ENCODE measurements at places on chromosomes 4 and X.

GRCh38 chr4:114615435-114615834 lies 16.8 kb downstream of the UGT8 start:
- no peak for DNase-seq

DNA sequence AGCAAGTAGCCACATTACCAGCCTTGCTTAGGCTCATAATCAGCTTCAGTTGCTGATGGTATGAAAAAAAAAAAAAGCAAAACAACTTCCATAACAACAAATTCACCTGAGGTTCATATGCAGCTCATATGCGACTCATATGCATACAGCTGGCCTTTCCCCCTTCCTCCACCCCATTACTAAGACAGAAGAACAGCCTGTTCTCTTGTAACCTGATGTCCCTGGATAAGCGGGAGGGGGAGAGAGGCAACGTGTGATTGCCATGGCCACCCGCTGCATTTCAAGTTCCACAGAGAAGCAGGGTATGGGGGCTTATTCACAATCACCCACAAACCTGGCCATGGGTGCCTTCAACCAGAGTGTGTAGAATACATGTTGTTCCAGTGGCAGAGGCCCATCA lies 95.1 kb upstream of the DGKK start:
- no peak for DNase-seq

DNA sequence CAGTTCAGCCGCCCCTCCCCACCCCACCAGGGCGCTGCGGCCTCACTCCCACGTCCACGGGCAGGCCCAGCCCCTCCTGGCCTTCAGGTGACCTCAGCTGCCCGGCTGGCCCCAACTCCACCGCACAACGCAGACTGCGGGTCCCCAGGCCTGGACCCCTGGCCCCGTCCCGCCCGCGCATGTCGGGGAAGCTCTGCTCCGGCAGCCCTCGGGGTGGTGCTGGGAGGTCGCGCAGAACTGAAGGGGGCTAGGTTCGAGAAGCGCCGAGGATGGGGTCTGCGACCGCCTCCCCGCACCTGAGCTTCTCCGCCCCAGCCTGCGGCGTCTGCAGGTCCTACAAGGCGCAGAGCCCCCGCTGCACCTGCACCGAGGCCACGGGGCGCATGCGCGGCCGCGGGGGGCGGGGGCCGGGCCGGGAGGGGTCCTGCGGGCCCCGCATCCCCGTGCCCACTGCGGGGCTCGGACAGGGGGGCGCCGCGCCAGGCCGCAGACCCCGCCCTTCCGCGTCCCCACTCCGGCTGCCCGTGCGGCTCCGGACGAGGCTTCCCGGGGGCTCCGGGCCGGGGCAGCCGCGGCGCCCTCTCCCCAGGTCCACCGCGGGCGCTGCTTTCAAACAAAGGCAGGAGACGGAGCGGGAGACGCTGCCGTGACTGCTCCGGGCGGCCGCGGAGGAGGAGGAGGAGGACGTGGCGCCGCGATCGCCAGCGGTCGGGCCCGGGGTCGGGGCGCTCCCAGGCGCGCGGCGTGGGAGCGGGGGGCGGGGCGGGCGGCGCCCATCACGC lies 672 bp upstream of the NAT8L start:
- DNase-seq, result no peak

DNA sequence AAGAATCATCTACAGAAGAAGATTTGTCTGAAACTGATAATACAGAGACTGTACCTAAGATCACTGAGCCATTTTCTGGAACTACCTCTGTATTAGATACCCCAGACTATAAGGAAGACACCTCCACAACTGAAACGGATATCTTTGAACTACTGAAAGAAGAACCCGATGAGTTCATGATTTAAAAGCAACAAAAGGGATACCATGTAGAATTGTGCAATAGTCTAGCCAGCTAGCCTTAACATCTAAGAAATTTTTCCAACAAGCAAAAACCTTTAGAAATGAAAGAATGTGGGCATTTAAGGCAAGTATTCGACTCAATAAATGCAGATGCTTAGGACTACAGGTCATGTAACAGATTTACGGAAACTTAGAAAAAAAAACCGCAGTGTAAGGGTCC lies 1.3 kb downstream of the CABS1 start:
- DNase-seq, result no peak

DNA sequence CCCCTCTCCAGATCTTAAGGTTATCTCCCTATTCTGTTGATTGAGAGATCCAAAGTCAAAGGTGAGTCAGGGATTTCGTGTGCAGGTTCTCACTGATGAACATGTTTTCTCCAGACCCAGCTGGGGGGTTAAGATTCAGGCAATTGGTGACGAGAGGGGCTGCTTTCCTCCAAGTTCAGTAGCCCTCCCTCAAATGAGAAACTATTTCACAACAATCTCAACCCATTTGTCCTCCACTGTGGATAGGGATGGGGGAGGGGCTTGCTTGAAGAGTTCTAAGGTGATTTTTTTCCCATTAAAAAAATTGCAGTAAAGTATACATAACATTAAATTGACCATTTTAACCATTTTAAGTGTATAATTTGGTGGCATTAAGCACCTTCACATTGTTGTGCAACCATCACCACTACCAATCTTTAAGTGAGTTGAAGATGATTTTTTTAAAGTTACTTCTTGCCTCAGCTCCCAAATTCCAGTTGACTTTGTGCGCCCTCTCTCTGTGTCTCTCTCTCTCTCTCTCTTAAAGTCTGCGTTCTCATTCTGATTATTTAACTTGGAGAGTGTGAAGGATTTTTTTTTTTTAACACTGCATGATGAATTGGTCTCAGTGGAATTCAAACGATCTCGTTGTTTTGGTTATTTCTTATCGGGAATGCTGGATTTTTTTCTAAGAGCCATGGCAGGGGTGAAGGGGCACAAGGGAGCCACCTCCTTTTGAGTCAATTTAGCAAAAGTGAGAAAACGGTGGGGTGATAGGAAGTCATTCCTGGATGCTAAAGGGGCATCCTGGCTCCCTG lies 175.9 kb downstream of the SHROOM3 start:
- DNase-seq, result no peak

- DNase-seq, result no peak
These were observed 200.9 kb downstream of the DACH2 start for GRCh38 chrX:86349115-86349514.

- no peak for DNase-seq
These were observed 250.7 kb upstream of the RASGEF1B start for GRCh38 chr4:81722290-81722851.

DNA sequence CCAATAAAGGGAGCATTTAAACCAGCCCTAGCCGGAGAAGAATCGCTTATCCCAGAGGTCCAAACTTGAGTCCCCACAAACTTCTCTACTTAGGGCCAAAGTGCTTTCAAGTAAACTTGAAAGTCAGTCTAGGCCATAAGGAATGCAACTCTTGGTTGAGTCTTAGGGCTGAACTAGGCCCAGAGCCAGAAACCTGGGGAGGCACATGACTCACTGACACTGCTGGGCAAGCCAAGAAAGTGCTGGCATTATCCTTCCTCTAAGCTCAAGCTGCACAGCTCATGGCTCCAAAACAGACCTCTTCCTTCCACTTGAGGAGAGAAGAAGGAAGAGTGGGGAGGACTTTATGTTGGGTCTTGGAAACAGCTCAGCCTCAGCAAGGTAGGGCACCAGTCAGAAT lies 1257.3 kb upstream of the DIAPH2 start:
- DNase-seq, result peak; percentile 0
